ENCODE measurements at places on chromosomes 7 and 10.

DNA sequence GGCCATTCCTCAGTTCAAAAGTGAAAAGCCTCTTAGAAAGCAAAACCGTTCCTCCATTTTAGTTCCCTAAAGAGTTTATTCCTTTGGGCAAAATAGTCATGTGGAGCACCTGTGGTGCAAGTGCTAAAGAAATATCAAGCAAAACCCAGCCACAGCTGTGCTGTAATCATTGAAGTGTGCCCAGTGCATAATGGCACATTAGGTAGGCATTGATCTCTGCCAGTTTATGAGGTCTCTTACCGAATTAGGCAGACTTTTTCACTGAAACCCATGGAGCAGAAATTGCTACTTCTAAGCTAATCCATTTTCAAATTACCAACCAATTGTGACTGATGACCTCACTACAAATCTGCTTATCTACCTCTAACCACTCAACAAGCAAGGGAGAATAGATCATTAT is 97.2 kb upstream of the SEMA3A start:
- no peak for DNase-seq

GRCh38 chr10:132551093-132551807 is 13.7 kb downstream of the INPP5A start:
- DNase-seq, result no peak

DNA sequence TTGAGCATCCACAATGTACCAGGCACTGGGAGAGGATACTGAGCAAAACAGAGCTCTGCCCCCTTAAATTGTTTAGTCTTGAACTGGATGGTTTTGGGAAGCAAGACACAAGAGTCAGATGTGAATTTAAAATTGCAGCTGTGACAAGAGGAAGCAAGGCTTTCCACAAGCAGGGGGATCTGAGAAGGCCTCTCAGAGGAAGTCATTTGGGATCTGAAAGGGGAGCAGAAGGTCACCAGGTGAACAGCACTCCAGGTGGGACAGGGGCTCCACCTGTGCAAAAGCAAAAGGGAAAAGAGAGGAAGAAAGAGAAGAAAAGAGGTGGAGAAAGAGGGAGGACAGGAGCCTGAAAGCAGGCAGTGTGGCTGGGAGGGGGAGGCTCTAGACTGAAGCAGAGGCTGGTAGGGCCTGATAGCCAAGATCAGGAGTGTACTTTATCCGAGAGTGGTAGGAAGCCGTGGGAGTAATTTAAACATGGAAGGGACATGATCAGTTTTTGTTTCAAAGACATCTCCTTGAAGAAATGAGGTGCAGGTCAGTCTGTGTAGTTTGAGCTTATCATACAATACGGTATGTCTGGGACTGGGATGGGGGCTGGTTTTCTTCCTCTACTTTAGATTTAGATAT is 76.1 kb upstream of the DUSP5 start:
- DNase-seq, result no peak

DNA sequence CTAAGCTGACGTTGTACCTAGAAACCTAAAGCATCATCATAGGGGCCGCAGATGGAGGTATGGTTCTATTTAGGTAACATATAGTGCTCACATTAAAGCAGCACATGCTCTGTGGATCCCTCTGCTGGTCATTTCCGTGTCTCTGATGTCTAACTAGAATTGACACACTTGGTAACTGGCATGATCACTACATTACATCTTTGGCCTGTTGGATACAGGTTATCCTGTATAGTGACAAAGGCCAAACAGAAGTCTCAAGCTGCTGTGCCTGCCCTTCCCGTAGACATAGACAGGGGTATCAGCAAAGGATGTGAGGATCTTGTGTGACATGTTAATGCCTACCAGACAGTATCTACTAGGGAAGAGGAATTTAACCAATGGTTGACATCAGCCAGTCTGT is 51.2 kb downstream of the KIF5B start:
- DNase-seq, result peak; percentile 27

DNA sequence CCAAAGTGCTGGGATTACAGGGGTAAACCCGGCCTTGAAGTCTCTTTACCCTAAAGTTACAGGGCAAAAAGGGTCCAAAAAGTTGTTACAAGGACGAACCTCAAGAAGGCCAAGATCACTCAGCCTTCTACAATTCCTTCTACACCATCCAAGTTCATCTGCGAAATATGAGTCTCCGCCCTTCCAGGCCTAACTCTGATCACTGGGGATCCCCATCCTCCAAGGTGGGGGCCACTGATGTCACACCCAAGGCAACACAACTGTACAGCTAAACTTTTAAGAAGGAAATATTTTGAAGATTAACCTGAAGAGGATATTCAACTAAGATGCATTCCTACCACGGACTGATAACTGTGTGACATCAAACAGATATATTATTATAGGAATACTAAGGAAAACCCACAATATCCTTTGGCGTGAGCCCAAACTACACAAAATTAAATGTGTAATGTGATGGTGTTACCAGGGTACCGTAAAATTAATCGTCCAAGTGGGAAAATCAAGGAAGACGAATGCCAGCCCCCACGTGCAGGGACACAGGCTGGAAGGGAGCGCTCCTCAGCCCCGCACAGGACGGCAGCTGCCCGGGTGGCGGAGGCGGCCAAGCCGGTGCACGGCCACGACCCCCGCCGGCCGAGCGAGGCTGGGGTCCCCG is 1.0 kb downstream of the PAXIP1 start:
- DNase-seq, result no peak

GRCh38 chr7:102004229-102004628 is 186.8 kb downstream of the CUX1 start:
- DNase-seq, result no peak

GRCh38 chr7:3264693-3265339 is 36.2 kb upstream of the SDK1 start:
- no peak for DNase-seq

DNA sequence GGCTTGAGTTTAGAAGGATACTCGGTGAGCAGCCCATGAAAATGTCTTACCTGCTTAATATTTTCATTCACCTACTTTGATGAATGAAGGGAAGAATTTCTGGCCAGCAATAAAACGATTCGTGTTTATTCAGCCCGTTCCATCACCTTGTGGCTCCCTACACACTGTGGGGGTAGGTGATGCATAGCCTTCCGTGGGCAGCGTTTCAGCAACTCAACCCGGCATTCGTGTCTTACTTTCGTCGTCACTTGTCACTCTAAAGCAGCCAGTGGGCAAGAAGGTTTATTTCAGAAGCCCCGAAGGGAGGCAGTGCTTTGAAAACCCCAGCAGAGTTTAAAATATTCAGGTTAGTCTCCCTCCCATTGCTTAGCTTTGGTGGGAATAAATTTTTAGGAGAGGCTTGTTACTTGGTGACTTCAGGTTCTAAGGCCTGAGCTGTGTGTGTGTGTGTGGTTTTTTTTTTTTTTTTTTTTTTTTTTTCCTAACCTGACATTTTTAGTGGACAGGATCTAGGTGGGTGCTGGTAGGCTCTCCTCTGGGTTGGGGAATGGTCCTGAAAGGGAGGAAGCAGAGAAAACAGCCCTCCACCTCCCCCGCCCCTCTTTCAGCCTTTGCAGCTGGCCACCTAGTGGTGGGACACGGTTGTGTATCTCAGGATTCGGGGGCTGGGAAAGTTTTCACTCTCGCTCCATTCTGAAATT is 1.8 kb downstream of the GRK5 start:
- DNase-seq, result peak; percentile 60

DNA sequence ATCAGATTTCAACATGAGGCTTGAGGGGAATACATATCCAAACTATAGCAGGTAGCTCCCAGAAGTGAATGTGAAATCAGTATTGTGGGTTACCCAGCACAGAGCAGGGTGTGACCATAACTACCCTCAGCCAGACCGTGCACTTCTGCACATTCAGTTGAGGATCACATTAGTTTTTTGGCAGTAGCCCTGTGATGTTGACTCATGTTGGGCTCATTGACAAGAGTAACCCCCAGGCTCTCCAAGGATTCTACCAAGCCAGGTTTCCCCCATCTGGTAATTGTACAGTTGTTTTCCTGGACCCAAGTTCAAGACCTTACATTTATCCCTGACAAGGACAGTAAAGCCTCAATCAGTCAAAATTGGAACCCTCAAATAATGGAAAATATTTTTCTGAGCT is 11.7 kb upstream of the CPA4 start:
- DNase-seq, result no peak

DNA sequence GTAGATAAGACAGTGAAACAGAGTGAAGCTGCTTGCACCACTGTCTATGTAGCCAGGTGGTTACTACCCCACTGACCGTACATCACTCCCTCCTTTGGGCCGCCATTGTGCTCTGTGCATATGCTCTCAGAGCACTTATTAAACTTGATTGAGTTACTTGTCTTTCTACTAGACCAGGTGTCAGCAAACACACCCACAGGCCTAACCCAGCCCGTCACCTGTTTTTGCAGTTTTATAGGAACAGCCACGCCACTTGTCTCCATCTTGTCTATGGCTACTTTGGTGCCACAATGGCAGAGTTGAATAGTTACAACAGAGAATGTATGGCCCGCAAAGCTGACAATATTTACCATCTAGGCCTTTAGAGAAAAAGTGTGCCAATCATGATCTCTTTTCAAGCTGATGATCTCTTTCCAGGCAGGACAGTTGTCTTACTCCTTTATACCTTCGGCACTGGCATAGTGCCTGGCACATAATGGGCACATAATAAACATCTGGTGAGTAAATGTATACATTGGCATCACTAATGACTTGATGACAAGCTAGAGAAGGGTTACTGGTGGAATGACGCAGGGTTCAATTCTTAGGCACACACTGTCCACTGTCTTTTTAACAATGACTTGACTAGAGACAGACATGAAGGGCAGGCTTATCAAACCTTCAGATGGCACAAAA is 36.7 kb downstream of the SORBS1 start:
- peak; percentile 75 for DNase-seq

- DNase-seq, result no peak
These were observed 113.5 kb downstream of the SMURF1 start for GRCh38 chr7:99030457-99030856.

- DNase-seq, result no peak
These were observed 31.2 kb downstream of the FRMD4A start for GRCh38 chr10:14299556-14299955.

GRCh38 chr10:34427911-34428216 is 387.2 kb downstream of the PARD3 start:
- no peak for DNase-seq

DNA sequence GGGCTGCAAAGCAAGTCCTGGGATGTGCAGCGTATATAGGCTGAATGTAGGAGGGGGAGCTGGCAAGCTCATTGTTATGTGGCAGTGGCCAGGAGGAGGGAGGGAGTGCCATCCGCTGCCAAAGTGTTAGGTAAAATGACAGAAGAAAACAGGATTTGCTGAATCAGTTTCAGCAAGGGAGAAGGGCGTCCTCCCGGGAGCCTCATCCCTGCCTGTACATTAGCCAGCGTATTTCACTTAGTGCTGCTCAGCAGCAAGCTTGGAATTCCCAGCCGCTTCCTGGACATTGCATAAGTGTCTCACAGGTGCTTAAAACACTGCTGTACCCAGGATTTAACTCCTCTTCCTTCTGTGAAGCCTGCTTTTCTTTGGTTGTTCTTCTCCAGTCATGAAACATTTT is 2.5 kb downstream of the NIPSNAP2 start:
- no peak for DNase-seq

- DNase-seq, result no peak
These were observed 178.4 kb upstream of the LRRTM3 start for GRCh38 chr10:66747451-66747850.

- DNase-seq, result no peak
These were observed 264.3 kb downstream of the CACNA2D1 start for GRCh38 chr7:82179311-82179710.

GRCh38 chr7:129367700-129368388 is 66.4 kb upstream of the STRIP2 start:
- peak; percentile 88 for DNase-seq

Data from transverse colon (tissue), 4 donors.